NCI-H1417 (cell line): ENCODE measurements at places on chromosomes 3 and 15.

GRCh38 chr15:85623315-85624049, 171.2 kb downstream of the KLHL25 start:
- DNase-seq: no peak

DNA sequence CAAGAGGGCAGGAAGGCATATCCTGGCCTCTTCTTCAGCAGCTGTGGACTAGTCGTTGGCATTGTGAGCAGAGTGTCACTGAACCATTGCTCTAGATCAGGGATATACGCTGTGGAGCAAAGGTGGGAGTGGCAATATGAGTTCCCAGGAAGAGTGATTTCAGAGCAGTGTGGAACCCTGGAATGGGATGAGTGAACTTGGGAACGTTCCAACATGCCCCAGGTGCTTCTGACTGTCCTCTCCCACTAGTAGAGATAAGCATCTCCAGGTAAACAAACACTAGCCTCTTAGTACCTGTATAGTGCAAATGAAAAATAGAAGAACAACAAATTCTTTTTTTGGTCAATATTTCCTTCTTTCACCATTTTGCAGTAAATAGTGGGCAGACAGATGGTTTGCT, 123.6 kb upstream of the VEPH1 start:
- DNase-seq: no peak

DNA sequence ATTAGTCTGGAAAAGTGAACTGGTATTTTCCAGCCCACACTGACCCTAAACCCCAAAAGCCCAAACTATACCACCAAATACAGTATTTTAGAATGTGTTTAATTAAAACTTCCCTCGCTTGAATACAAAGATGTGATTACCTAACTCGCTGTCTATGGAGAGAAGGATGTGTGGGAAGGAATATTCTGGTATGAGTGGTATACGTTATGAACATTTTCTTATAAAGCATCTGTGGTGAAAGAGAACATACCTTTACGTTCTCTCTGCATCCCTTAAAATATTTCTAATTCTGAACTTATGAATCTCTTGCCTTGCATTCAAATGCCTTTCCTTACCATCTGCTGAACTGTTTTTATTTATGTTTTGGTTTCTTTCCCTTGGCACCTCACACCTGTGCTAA, 201.4 kb downstream of the MBNL1 start:
- no peak for DNase-seq

DNA sequence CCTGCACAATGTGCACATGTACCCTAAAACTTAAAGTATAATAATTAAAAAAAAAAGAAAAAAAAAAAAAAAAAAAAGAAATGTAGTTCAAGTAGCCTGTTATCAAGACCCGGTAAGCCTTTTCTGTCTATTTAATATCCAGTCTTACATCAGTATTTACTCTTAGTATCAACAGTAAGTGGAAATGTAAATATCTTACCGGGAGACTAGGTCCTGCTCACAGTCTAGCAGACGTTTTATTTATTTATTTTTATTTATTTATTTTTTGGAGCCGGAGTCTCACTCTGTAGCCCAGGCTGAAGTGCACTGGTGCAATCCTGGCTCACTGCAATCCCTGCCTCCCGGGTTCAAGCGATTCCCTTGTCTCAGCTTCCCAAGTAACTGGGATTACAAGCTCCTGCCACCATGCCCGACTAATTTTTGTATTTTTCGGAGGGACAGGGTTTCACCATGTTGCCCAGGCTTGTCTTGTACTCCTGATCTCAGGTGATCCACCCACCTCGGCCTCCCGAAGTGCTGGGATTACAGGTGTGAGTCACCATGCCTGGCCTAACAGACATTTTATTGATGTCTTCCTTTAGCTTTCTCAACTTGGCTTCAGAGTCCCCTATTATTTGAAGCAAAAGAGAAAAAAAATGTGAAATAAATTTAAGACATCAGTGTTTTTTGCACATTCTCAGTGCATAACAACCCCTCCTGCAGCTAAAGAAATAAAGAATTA, 19.9 kb downstream of the C2CD4B start:
- no peak for DNase-seq

- peak; percentile 34 for DNase-seq
Observed at GRCh38 chr15:33200444-33200843, 5.9 kb upstream of the FMN1 start.

- no peak for DNase-seq
Observed at GRCh38 chr15:81895723-81896122, 150.1 kb downstream of the MEX3B start.

GRCh38 chr3:65230261-65231139, 542.7 kb upstream of the ADAMTS9 start:
- no peak for DNase-seq

DNA sequence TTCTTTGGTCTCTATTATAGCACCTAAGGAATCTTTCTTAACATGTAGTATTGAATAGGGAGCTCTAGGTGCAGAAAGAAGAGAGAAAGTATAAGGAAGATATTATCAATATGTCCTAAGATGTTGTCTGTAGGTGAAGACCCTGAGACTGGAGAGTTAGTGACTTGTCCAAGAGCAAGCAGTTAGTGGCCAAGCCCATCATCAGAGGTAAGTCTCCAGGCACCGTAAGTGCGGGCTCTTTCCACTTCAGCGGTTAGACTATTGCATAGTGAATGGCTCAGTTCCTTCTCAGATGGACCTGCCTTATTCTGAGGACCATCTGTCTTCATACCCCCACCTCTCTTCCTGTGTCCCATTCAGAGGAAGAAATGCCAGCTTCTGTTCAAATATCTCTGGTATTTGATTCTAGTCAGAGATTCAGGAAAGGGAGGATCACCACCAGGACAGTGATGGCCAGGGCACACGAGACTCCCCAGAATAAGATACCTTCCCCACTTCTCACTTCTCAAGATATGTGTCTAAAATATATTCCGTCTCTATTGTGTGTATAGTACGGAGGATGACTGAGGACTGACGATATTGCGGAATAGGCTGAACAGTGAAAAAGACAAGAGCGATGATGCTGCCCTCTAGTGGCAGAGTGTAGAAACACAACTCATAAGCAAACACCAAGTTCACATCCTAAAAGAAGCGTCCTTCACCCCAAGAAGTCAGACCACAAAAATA, 19.1 kb upstream of the ADGRG7 start:
- peak; percentile 67 for DNase-seq

DNA sequence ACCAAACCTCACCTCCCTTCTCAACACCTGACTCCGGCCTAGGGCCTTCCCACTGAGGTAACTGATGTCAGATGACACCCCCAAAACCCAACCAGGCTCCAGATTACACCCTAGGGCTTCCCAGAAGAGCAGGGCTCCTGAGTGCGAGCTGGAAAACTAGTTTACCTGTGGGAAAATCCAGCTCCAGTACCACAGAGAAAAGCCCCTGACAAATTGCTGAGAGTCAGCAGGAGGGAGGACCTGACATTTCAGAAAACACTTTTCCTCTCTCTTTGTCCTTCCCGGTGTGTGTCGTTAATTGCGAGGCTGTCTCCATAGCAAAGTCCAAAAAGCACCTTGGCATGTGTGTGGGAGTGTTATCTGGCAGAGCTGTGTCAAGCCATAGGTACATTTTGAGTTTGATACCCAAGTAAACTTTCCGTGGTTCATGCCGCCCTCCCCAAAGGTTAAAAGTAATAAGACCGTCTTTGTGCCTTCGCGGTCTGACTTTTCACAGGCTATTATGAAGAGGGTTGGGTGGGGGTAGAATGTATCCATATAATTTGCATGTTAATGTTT, 79.8 kb upstream of the FNDC3B start:
- DNase-seq: peak; percentile 24

GRCh38 chr3:129605203-129605921, 1.1 kb downstream of the PLXND1 start:
- DNase-seq: peak; percentile 88

GRCh38 chr15:88975891-88976290, 62.7 kb upstream of the MFGE8 start:
- no peak for DNase-seq

DNA sequence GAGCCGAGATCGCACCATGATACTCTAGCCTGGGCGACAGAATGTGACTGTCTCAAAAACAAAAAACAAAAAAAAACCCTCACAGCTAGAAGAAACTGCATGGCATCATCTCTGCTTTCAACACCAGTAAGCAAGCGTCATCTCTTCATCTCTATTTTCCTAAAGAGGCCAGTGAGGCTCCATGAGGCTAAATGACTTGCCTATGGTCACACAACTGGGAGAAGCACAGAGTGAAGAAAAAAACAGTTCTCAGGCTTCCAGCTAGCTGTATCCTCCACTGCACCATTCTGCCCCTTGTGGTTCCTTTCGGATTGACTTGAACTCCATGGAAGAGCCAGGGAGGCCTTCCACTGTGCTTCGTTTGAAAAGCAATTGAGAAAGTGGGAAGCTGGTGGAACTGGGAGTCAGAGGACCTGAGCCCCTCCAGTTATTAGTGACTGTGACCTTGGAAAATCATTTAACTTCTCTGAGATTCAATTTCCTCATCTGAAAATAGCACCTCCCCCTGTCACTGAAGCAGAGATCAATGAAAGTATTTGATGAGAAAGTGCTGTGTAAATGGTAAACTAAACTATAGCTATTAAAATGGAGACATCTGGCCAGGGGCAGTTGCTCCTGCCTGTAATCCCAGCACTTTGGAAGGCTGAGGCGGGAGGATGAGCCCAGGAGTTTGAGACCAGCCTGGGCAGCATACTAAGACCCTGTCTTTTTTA, 32.1 kb upstream of the DENND4A start:
- peak; percentile 53 for DNase-seq

DNA sequence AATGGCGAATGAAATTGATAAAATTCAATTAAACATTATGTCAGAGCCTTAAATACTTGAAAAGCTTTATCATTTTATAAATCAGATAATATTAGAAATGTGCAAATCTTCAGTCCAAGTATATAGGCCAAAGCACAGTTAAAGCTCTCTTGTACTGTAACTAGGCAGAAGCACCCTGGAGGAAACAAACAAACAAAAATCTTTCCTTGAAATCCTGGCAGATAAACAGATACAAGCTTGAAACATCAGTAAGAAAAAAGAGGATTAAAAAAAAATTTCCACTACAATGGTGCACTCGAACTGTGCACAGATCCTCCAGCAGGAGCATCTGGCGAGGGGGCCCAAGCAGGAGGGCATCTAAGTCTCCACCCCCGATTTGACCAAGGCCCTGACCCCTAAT, 166.6 kb downstream of the PLD1 start:
- no peak for DNase-seq

DNA sequence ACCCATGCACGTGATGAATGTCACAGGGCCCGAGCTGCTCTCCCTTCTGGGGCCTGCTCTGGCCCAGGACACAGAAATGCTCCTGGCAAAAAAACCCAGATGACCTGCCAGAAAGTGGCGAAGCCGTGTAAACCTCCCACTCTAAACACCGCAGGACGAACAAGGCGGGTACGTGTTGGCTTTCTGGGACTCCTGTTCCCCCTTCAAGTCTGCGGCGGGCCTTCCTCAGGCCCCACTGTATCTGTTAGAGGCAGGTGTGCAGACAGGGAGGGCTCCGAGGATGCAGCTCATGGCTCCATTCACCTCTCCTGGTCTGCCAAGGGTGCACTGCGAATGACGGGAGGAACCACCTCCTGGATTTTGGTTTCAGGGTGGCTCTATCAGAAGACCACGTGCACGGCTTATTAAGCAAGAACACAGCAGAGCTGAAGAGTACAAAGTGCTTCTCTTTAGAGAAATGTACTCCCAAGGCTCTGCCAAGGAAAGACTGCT, 173.8 kb downstream of the ADAMTS17 start:
- DNase-seq: no peak

DNA sequence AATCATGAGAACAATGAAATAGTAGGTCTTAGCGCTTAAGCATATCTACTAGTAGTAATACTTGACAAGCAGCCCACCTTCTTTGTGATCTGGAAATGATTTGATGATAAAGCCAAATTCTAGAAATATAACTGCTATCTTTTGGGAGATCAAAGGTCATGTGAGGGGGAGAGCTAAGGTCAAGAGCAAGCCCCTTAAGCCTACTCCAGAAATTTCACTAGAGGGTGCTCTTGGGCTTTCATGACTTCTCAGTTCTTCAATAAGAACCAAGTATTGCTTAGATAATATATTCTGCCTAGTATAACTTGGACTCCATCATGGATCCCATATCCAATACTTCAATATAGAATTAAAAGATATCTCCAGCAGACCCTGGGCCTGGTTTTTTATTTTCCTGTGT, 319.6 kb downstream of the ZBTB20 start:
- DNase-seq: peak; percentile 35

DNA sequence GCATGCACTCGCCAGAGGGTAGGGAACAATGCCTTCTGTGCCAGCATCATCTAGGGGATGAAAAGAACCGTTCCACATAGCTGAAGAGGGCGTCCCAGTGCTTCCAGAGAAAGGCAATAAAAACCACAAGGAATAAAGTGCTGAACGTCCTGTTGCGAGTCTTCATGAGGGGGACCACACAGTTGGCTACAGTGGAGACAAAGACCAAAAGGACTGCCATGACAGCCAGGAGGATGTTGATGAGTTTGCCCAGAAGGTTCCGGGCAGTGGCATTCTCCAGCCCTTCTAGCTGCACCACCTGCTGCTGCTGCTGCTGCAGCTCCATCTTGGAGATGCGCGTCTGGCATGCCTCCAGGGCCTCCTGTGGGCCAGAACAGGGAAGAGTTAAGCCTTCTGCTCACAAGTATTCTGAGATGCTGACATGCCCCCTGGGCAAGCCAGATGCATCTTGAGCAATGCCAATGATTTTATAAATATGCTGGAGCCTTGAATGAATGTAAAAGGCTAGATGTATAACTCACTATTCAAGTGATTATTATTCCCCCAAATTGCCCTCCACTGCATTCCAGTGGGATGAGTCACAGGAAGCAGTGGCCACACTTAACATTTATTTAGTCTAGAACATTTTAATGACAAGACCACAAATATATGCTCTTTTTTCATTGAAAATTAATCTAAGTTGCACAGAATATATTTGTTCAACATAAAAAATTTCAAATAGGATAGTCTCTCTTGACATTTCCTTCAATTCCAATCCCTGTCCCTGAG, 45.1 kb upstream of the PLXND1 start:
- no peak for DNase-seq

DNA sequence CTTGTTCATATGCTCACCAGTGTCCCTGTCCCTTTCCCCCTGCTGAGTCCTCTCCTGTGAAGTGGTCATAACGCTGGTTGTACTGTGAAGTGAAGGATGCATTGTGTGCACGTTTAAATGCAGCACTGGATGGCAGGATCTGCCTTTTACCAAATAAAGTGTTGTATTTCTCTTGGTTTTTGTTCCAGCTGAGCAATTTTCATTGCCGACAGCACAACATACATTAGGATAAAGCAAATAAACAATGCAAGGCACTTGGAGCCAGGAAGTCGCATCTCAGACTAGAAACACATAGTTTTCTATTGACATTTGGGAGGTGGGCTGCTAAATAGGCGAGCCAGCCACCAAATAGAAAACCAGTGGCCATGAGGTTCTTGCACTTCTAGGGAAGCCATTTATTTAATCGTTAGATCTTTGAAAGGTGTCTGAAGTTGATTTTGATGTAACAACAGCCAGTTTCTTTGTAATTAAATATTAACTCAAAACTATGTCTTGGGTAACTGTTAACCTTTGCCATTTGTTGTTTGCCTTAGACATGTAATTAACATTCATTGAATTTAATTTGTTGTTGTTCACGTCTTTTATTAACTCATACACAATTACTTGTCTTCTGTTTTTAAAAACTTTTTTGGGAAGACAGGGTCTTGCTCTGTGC, 185.3 kb downstream of the FNDC3B start:
- DNase-seq: peak; percentile 94

GRCh38 chr3:117688583-117688982, 979.0 kb downstream of the TUSC7 start:
- peak; percentile 87 for DNase-seq

- no peak for DNase-seq
Observed at GRCh38 chr3:33250712-33251111, 26.5 kb upstream of the FBXL2 start.
